ENCODE measurements at places on chromosomes 5 and 9.

DNA sequence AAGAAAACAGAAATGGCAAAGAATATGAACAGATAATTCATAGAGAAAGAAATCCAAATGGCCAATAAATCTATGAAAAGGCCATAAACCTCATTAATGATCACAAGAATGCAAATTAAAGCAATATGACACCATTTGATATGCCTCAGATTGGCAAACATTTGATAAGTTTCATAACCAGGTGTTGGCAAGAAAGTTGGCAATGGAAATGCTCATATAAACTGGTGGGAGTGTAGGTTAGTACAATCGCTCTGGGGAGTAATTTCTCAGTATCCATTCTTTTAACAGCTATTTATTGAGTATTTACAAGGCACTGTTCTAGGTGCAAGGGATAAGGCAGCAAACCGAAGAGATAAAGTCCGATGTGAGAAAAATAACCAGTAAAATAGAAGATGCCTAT is 154.5 kb downstream of the TTLL11 start:
- DNase-seq: no peak

DNA sequence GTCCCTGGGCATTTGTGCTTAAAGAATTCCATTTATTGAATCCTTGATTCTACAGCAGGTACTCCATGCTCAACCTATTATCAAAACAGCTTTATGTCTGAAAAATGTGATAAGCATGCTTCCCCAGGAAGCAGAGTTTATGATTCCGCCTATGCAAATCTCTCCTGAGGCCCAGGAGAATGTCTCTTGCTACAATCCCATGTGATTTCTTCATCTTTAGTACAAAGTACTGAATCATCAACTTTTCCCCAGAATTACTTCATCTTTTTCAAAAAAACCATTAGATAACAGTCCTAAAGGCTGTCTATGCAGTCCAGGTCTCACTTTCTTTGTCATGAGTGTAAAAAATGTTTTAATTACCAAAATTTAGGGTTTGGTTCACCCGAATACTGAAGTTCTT is 130.2 kb upstream of the ADAMTSL1 start:
- DNase-seq: no peak

GRCh38 chr5:127723571-127723970 is 20.4 kb downstream of the CCDC192 start:
- no peak for DNase-seq

DNA sequence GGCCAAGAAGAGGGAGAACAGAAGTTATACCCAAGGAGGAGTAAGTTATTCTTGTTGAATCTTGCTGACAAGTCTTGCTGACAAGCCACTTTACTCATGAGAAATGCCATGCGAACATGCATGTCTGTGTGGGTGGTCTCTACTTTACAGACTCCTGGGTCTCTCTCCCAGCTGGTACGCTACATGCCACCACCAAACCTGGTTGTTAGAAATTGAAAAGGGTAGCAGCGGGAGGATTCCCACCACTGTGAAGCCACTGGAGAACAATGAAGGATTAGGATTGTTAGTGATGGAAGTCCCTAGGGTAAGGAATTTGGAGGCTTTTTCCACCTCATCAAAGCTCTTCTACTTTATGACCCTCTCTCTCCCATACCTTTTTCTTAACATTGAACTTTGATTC is 53.6 kb upstream of the GABRB2 start:
- no peak for DNase-seq

DNA sequence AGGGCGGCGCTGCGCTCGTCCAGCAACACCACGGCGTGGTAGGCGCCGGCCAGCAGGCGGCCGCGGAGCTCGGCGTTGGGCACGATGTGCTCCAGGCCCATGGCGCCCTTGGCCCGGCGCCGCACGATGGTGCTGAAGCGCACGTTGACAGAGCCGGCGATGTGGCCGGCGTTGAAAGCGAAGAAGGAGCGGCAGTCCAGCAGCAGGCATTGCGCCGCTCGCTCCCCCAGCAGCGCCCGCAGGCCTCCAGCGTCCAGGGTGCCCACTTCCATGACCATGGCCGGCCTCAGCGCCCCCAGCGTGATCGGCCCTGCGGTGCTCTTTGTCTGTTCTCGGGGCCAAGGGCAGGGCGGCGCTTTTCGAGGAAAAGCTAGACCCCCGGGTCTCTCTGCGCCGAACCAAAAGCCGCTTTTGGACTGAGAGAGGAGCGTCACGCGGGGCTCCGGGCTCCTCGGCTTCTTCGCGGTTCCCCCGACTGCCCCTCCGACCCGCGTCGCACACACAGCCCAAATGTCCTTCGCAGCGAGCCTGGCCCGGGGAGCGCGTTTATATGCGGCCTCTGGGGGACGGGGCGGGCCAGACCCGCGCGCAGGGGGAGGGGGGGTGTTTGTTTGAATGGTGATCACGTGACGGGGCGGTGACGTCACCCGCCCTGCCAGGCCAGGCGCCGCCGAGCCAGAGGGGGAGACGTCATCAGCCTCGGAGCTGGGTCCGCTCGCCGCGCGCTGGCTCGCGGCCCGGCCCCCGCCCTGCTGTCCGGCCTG is at the start of gene DUSP1:
DUSP1 (minus strand) TSS at position 521 of the 764 bp plus-strand sequence; CDS start at position 278, 243 bp downstream.
- peak; percentile 99 for DNase-seq

DNA sequence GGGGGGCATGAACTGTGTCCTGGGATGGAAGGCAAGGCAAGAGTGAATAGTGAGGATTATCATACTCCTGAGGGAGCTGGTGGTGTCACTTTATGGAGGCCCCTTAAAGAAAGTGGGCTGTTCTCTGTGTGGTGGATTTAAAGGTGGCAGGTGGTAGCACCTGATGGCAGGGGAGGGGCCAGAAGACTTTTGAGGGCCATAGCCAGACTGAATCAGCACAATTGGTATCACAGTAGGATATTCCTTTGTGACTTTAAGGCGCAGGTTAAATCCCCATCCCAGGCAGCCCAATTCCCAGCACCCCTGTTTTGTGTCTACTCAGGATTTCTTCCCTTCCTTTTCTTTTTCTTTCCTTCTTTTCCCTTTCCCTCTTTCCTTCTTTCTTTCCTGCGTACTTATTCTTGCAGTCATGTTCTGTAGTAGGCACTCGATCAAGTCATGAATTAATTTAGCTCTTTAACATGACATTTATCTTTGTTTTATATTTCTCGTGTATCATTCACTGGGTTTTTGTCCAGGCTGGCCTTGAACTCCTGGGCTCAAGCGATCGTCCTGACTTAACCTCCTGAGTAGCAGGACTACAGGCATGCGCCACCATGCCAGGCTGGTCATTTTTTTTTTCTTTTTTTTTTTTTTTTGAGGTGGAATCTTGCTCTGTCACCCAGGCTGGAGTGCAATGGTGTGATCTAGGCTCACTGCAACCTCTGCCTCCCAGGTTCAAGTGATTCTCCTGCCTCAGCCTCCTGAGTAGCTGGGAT is 11.0 kb upstream of the PCBD2 start:
- no peak for DNase-seq

GRCh38 chr5:72255237-72255636 is 64.8 kb downstream of the MRPS27 start:
- DNase-seq: no peak
